CD4-positive, alpha-beta memory T cell (primary cell): ENCODE measurements at places on chromosomes 13 and 19. TPM values are rescaled to one million over a fixed set of nuclear protein-coding genes. Genes with fewer than 3 reads are reported as not detected.

Gene F2RL3
- total RNA-seq = not detected

Gene TMEM255B
- 1.00 TPM for total RNA-seq

Gene ZNF560
- not detected for total RNA-seq

Gene ZNF763
- total RNA-seq = 14.3 TPM

Gene GPC5
- not detected for total RNA-seq
